ENCODE measurements at places on chromosomes 16 and 17.

DNA sequence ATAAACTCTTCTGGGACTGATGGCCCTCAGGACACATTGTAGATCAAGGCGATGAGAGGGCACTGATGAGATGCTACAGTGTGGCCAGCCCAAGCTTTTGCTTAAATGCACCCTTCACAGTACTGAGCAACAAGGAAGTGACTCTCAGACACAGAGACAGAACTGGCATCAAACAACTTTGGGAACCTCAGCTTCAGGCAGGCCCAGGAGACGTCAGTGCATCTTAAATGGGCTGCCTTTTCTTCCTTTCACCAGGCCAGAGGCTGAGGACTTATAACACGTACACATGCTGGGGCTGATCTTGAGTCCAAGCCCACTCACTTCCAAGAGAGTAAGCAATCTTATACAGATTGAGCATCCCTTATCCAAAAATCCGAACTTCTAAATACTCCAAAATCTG is 386.1 kb upstream of the C16orf82 start:
- DNase-seq, result no peak

DNA sequence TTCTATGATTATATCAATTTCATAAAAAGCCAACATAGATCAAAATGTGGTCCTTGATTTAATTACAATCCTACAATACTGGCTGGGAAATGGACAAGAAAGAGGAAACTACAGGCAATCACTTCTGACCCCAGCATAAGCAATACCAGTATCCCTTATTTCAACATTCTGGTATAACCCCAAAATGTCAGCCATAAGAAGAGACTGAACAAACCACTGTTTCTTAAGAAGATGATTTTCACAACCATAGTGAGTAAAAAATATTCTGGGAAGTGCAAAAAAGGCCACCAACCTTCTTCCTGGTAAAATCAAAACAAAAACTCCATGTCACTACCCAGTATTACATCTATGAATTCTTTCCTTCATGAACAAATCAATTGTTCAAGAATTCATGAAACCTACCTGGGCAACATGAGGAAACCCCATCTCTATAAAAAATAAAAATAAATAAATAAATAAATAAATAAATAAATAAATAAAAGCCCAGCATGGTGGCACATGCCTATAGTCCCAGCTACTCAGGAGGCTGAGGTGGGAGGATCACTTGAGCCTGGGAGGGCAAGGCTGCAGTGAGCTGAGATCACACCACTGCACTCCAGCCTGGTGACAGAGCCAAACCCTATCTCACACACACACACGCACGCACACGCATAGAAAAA is 7.5 kb downstream of the N4BP1 start:
- no peak for DNase-seq

GRCh38 chr17:28330671-28331070 is 4.6 kb downstream of the IFT20 start:
- no peak for DNase-seq

GRCh38 chr17:27496971-27497370 is 40.7 kb downstream of the KSR1 start:
- no peak for DNase-seq

GRCh38 chr17:66959641-66960375 is 4.7 kb upstream of the CACNG4 start:
- DNase-seq, result no peak

DNA sequence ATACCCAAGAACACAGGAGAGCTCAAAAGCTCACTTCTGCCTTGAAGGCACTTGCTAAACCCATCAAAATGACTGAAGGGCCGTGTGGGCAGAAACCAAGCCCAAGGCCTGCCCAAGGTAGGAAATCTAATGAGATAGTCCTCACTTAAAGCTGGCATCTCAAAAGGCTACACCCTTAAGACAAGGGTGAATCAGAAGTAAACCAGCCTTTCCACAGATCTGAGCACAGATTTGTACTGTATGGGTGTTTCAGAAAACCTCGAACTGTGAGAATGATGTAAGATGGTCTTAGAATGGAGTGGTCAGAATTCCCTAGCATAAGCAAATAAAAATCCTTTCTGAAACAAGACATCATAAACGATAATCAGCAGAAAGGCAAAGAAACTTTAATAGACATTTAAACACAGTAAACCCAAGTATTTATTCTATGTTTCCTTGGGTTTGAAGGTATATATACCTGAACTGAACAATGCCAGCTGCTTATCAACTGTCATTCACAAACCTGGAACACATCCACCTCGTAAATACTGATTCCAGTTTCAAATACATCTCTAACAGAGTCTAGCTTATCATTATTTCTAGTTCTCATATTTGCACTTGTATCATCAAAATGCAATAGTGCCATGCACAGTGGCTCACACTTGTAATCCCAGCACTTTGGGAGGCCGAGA is 37.8 kb downstream of the GLG1 start:
- DNase-seq, result no peak

DNA sequence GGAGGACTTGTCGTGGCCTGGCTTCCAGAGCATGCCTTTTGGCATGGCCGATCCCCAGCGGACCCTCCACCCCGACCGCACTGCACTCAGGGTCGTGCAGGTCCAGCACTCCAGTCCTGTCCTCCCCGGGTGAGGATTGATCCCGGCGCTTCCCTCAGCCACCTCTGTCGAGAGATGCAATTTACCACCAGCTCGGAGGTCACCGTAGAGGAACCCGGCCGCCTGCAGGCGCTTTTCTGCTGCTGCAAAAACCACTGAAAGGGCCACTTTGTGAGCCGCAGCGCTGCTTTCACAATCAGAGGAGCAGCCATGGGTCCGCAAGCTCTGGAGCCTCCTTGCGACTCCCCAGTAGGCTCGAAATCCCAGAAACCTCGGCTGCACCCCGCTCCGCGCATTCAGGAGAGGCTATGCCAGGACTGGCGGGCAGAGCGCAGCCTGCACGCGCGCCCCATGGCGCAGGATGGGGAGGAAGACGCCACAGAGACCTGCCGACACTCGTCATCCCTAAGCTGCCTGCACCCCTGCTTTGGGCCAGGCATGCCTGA is 134.2 kb downstream of the HS3ST2 start:
- no peak for DNase-seq

DNA sequence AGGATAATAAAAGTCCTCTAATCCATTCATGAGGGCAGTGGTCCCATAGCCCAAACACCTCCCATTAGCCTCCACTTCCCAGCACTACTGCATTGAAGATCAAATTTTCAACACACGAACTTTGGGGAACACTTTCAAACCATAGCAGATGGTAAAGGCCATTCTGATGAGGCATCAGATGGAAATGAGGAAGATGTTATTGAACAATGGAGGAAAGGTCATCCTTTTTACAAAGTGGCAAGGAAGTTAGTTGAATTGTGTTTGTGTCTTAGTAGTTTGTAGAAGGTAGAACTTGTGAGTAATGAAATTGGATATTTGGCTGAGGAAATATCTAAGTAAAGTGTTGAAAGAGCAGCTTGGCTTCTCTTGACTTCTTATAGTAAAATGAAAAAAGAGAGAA is 93.3 kb upstream of the NLRP1 start:
- DNase-seq, result no peak

- peak; percentile 37 for DNase-seq
These were observed at the start of gene LRRC75A for GRCh38 chr17:16491703-16492612. Gene LRRC75A, minus strand, starts transcription at chr17:16492193. Its CDS starts 203 bp downstream, at chr17:16491990.

DNA sequence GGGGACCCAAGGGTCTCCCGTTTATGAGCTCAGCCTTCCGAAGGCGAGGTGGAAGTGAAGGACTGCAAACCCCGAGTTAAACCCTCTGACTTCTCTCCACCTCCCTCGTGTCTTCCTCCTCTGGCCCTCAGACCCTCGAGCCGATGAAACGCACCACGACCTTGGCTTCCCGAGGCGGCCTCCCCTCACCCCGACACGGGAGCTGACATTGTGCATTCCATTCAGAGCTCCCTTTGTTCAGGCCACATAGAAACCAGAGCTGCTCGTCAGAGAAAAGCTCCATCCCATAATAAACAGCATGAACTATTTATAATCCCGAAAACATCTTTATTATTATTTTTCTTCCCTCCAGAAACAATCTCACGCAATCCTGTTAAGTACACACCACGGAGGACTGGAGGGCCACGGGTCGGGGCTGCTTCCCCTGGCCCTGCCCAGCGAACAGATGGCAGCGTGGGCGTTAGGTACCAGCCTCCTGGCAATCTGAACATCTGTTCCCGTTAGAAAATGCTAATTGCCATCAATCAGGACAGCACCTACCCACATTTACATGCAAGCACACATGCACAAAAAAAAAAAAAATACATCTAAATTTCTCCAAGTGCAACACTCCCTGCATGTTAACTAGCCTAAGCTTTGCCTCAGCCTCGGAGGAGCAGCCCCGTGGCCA is 145.7 kb downstream of the RBFOX3 start:
- DNase-seq, result no peak

DNA sequence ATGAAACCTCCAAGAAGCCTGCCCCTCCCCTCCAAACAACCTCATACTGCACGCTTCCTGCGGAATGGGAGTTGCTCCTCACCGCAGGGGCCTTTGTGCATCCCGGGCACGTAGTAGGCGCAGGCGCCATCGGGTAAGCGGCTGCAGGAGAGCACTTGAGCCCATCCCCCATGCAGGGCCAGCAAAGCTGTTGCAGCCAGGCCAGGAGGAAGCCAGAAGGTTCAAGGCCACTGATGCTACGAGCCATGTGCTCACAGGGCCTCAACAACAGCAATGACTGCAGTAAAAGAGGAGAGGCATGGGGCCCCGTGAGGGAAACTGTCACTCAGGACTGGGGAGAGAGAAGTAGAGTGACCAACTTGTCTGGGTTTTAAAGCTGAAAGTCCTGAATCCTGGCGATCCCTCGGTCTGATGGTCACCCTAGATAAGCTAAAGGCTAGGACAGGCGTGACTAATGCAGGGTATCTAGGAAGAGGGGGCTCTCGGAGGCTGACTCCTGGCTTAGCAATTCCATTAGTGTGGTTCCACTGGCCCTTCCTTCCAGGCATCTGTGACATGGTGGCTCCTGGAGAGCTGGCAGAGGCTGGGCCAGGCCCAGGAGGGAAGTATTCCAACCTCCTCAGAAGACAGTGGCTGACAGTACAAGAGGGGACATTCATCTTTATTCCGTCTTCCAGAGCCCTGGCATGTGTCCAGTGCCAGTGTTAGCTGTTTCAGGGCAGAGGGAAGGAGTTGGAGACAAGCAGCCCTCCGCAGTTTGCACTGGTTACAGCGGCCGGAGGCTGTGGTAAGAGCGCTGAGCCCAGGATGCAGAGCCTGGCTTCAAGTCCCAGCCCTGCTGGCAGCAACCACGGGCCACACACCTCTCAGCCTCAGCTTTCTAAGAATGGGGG is 20.8 kb downstream of the GOSR2 start:
- DNase-seq, result no peak

Data from T-helper 22 cell (primary cell).